ENCODE measurements at places on chromosomes 1 and 21.

GRCh38 chr1:15036101-15036500 lies 117.4 kb upstream of the TMEM51 start:
- DNase-seq = no peak

GRCh38 chr1:147919896-147920295 lies 8.3 kb upstream of the GPR89B start:
- no peak for DNase-seq

GRCh38 chr1:195664628-195665027 lies 943.6 kb downstream of the KCNT2 start:
- DNase-seq = no peak

DNA sequence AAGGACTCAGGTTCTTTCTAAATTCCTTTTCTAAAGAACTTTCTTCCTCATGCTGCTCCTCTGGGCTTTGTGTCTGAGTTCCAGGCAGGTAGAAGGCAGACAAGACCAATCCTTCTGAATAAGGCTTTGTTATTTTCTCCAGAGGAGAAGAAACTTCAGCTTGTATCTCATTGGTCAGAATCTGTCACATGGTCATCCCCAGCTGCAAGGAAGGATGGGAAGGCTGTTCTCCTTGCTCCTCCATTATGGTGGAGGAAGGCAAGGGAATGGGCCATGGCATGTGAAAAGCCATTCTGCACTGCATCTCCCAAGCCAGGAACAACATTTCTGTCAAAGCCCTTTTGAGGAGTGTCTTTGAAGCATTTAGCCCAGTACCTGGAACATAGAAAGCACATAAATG lies 50.6 kb upstream of the NTPCR start:
- DNase-seq = no peak

GRCh38 chr1:168552961-168553360 lies 9.2 kb upstream of the XCL2 start:
- DNase-seq = no peak

GRCh38 chr1:83641206-83641658 lies 357.7 kb downstream of the TTLL7 start:
- DNase-seq = no peak

GRCh38 chr21:32772281-32773047 lies 909 bp upstream of the PAXBP1 start:
- no peak for DNase-seq

DNA sequence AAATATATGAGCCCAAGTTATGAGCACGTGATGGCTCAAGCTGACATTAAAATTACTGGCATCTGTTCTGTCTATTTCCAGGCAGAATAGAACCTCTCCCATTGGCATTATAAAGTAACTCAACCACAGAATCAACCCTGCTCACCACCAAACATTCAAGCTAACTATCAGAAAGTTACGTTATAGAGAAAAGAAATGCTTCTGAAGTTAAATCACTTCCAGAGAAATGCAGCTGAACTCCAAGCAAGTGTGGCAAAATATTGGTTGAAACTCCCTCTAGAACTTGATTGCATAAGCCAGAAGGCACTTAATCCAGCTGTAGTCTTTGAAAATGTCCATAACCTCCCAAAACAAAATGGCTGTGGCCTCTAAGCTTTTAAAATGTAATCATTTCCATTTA lies 36.2 kb upstream of the UBE2U start:
- DNase-seq = no peak

DNA sequence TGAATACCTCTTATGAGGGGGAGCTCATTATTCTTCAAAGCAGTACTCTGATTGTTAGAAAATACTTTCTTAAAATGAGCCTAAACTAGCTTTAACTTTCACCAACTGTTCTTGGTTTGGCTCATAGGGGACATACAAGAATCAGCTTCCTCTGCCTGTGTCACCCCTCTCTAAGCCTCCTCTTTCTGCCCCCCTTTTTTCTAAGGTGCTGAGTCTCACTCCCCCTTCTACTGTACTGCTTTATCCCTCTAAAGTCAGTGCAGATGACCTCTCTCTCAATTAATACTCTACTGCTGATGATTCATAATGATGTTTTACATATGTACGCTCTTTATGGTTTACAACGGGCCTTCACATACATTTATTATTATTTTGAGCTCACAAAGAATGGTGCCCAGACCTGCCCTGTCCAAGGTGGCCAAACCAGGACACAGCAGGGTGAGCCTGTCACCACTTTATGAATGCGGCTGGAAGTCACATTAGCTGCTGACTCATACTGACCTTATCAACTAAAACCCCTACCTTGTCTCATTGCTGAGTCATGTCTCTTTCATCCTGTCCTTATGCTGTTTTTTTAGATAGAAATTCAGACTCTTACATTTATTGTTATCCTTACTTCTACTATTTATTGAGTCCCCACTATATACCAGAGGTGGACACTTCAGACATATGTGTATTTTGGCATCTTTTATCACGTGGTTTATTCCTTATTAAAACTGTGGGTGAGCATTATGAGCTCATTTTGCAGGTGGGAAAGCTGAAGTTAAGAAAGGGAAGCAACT lies 126.9 kb downstream of the RNF220 start:
- DNase-seq = no peak

GRCh38 chr1:2449636-2450454 lies 26.2 kb upstream of the PLCH2 start:
- DNase-seq = no peak

- DNase-seq = no peak
Measured at GRCh38 chr1:63914241-63914640, 140.4 kb downstream of the ROR1 start.

GRCh38 chr1:151905070-151905442 lies 4.3 kb downstream of the THEM4 start:
- no peak for DNase-seq

DNA sequence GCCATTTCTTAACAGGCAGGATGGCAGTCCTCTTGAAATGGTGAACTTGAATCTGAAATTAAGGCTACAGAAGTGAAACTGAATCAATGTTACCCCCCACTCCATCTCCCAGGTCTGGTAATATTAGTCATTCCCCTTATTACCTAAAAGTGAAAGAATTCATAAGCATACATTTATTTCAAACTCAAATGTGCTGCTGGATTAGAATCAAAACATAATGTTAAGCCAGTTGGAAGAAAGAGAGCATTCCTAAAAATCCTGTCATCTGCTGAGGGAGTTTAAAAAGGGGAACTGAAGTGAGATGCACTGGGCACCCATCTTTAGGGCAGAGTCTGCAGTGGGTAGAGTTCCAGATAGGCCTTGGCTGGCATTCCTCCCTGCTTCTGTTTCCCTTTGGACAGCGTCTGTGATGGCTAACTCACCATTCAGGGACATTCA lies 17.4 kb downstream of the KIAA0319L start:
- DNase-seq = no peak

DNA sequence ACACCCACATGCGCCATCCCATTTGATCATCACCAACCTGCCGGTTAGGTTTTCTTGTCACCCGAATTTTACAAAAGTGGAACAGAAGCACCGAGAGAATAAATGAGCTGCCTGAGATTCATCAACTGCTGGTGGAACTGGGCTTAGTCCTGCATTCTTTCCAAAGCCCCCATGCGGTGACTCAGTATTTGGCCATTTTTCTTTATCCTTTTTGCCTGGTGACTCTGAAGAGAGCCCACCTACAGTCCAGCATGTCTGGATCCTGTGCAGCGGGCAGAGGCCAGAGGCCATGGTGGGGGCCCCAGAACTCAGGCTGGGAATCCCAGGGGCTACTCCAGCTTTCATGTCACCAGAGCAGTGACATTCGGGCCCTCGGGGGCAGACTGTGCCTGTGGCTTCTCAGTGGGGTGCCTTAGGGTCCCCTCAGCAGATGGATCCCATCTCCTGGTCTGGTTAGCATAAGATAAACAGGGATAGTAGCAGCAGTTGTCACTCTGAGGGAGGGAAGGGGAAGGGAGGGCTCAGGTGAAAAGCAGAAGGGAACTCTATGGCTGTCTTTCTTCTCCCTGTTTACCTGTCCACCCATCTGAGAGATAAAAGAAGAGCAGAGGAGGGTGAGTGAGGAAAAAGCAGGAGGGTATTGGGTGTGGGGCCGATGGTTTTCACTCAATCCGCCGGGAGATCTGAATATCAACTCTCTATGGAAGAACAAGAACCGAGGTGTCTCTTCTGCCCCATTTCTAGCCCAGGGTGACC lies 63.2 kb downstream of the KIF26B start:
- DNase-seq = no peak

GRCh38 chr1:36157973-36158826 lies 2.2 kb downstream of the MAP7D1 start:
- no peak for DNase-seq

- no peak for DNase-seq
Measured at GRCh38 chr1:4787551-4787950, 133.1 kb downstream of the AJAP1 start.

GRCh38 chr1:199272139-199272544 lies 633.3 kb downstream of the PTPRC start:
- DNase-seq = no peak

DNA sequence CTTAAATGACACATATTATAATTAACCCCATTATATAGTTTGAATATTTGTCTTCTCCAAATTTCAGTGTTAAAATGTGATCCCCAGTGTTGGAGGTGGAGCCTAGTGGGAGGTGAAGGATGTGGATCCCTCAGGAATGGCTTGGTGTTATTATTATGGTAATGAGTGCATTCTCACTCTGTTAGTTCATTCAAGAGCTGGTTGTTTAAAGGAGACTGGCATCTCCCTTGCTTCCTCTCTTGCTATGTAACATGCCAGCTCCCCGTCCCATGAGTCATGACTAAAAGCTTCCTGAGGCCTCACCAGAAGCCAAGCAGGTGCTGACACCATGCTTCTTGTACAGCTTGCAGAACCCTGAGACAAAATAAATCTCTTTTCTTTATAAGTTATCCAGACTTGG lies 1612.7 kb downstream of the AMY1C start:
- DNase-seq = no peak

GRCh38 chr1:197515421-197515820 lies 247.4 kb downstream of the CRB1 start:
- DNase-seq = no peak

DNA sequence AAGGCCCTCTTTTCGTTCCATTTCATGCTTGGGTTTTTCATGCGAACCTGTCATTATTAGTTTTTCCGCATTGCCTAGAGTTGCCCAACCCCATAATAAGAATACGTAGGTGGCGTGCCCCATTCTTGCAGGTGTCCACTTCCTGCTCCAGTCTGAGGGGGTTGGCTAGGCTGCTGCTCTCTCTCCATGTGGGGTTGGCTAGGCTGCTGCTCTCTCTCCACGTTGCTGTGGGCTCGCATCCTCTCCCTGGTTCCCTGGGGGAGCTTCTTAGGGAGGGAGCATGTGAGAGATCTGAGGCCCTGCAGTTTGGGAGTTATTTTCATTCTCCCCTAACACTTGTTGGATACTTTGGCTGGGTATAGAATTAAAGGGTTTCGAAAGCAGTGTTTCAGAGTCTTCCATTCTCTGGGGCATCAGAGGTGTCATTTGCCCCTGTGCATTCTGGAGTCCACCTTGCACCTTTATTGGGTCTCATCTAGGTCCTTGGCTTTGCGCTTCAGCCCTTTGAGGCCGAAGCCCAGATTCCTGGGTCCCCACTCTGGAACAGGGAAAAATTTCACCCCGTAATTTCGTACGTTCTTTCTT lies 8.6 kb downstream of the C1orf35 start:
- no peak for DNase-seq

GRCh38 chr1:113684153-113684541 lies 75.1 kb downstream of the PHTF1 start:
- DNase-seq = no peak

- no peak for DNase-seq
Measured at GRCh38 chr1:11784256-11784992, 21.3 kb downstream of the MTHFR start.

DNA sequence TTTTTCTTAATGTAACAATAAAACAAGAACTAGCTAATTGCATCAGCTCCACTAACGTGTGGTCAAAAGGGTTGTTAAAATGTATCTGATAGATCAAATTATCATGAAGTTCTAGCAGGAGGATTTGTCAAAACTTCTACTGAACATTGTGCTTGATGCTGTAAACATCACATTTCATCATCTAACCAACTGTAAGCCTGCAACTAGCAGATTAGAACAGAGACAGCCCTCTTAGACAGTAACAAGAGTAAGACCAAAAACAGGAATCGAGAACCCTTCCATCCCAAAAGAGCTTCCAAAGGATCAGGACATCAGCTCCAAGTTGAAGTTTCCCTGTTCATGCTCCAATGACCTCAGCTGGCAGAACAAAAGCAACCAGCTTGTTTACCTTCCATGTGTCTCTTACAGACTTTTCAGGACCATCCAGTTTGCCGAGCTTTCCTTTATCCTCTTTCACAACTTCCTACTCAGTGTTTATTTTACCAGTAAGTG lies 44.6 kb downstream of the NIBAN1 start:
- no peak for DNase-seq

GRCh38 chr21:24628046-24628445 lies 979.2 kb downstream of the MRPL39 start:
- DNase-seq = no peak

GRCh38 chr1:109933856-109934711 lies 23.4 kb downstream of the CSF1 start:
- DNase-seq = no peak

DNA sequence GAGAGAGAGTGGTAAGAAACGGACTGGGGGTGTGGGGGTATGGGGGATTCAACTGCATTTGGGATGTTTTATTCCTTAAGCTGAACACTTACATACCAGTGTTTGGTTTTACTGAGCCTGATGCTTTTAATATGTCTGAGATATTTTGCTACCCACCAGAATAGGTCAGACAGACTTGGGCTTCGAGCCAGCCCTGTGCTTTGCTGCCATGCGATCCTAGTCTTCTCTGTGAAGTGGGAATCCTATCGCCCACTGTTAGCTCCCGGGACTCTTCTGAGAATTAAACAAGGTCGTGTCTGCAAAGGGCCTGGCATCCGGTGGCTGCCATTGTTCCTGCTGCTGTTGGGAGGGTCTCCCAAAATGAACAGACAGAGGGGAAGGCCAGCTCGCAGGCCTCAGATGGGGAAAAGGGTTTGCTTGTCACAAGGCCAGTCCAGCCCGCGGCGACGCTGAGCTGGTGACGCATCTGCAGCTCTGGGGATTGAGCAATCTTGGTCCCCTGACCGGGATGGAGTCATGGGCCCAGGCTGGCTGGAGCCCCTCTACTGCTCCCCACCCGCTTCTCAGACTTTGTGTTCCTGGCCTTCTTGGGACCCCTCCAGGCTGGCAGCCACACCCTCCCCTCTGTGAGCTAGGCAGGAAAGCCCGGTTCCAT lies 26.9 kb upstream of the ECE1 start:
- DNase-seq = no peak

DNA sequence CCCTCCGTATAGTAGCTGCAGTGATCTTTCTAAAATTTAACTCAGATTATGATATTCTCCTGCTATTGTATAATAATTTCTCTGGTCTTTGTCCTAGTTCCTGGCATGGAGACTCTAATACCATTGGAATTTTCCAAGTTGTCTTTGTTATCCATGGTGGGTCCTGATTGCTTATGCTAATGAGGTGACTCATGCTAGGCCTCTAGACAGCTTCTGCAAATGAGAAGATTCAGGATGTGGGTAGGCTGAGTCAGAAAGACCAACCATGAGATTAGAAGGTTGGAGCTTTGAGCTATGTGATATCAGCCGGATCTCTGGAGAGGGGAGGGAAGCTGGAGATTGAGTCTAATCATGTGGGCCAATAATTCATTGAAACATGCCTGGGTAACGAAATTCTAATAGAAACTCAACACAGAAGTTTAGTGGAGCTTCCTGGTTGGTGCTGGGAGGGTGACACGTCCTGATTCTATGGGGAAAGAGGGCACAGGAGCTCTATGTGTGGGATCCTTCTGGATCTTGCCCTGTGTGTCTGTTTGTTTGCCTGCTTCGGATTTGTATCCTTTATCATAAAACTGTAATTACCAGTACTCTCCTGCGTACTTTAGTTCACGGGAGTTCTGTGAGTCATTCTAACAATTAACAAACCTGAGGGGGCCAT lies 73.2 kb upstream of the CNIH3 start:
- DNase-seq = no peak

- DNase-seq = no peak
Measured at GRCh38 chr1:157197906-157198435, 59.8 kb upstream of the ETV3 start.
